Heart left ventricle (tissue), 16 donors: ENCODE measurements at places on chromosomes 4 and X. TPM values are rescaled to one million over a fixed set of nuclear protein-coding genes. Genes with fewer than 3 reads are reported as not detected.

GRCh38 chr4:145507636-145508035 is 26.0 kb downstream of the SMAD1 start:
- DNase-seq = no peak

Gene USP17L12
- total RNA-seq = not detected

DNA sequence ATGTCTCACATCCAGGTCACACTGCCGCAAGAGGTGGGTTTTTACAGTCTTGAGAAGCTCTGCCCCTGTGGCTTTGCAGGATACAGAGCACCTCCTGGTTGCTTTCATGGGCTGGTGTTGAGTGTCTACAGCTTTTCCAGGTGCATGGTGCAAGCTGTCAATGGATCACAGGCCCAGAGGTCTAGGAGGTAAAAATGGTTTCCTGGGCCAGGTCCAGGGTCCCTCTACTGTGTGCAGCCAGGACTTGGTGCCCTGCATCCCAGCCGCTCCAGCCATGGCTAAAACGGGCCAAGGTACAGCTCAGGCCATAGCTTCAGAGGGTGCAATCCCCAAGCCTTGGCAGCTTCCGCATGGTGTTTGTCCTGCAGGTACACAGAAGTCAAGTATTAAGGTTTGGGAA is 434.1 kb upstream of the GALNT7 start:
- DNase-seq = no peak

DNA sequence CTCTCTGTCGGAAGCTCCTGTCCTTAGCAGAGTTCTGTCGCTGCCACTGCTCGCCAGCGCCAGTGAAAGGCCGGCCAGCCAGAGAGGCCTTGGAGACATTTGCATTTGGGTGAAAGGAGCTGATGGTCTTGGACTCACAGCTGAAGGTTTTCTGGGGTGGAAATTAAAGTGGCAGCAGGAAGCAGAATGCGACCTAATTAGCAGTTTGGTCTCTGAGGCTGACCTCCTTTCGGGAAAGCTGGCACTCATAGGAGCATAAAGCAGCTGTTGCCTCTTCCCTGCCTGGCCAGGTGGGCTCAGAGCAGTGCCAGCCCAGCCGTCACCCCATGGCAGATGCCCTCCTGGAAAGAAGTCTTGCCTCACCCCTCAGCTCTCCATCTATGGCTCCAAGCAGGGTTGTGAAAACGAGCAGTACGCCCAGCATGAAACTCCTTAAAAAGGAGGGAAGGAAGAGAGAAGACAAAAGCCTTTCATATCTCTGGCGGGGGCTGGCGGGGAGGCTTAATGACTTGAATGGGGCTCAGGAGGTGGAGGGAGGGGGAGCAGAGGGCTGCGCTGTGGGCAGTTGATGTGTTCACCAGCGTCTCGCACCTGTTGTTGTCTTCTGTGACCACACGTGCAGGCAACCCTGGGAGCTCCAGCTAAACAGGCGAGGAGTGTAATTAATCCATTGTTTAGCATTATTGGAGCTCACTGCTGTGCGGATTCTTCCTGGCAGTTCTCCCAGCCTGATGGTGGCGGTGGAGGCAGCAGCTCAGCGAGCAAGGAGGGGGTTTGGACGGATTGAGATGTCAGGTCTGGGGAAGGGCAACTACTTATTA is 264.0 kb downstream of the MID1IP1 start:
- DNase-seq = no peak

Gene PFKFB1
- total RNA-seq = 0.29 TPM

Gene VCX3A
- not detected for total RNA-seq

Gene COL25A1
- 0.50 TPM for total RNA-seq

Gene FHIP1A
- 28.3 TPM for total RNA-seq
